Fibroblast of pulmonary artery (primary cell): ENCODE measurements at places on chromosomes 7 and 10.

GRCh38 chr7:99040104-99040958 is 103.6 kb downstream of the SMURF1 start:
- DNase-seq, result peak; percentile 91

GRCh38 chr7:26005683-26006410 is 146.2 kb upstream of the NFE2L3 start:
- no peak for DNase-seq

DNA sequence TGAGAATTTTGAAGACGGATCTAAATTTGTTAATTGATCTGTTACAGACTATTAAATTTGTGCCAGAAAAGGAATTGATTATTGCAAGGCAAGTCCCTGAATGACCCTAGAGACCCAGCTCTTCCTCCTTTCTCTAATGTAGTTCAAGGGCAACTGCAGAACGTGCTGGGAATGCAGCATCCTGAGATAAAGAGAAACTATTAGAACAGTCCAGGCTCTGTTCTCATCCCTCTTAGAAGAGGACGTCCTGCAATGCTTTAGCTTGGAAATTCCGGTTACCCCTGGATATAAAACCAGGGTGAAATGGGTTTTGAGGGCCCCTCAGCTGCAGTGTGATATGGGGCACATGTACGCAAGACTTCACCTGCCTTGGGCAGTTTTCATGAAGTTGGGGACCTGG is 67.3 kb downstream of the PTN start:
- no peak for DNase-seq

- peak; percentile 29 for DNase-seq
Measured at GRCh38 chr10:129950676-129951075, 13.4 kb downstream of the EBF3 start.

DNA sequence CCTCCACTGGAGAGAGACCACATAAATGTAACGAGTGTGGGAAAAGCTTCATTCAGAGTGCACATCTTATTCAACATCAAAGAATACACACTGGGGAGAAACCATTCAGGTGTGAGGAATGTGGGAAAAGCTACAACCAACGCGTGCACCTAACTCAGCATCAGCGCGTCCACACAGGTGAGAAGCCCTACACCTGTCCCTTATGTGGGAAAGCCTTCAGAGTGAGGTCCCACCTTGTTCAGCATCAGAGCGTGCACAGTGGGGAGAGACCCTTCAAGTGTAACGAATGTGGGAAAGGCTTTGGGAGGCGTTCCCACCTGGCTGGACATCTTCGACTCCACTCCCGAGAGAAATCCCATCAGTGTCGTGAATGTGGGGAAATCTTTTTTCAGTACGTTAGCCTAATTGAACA is 20.6 kb downstream of the FAM200A start:
- peak; percentile 7 for DNase-seq

- DNase-seq, result no peak
Measured at GRCh38 chr10:75007646-75008045, 103.8 kb upstream of the SAMD8 start.

DNA sequence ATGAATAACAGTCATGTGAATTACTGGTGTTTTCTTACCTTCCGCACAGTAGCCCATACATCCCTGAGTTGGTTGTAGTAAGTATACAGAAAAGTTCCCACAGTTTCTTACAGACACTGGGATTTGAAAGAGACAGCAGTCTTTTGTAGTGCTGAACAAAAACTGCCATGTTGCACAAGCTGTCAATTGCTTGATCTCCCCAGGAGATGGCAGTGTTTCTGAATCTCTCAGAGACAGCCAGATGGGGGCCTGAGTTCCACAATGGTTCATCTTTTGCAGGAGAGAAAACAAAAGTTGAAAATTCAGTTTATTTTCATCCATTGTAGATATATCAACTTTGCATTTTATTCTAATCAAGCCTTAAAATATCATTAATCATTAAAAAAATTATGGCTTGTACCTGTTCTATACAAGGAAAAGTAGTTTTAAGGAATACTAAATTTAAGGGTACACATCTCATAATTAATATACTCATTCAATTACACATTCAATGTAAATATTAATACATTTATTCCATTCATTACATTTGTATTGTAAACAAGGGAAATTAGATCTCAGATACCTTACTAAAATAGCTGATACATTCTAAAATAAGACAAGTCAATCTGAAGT is 14.5 kb downstream of the VWDE start:
- peak; percentile 72 for DNase-seq

GRCh38 chr7:74514131-74514591 is 60.5 kb downstream of the GTF2IRD1 start:
- no peak for DNase-seq

GRCh38 chr10:75432763-75433162 is 1.3 kb downstream of the LRMDA start:
- no peak for DNase-seq
